Umbilical cord (tissue), 2 donors: ENCODE measurements at places on chromosomes 5 and 9. TPM values are rescaled to one million over a fixed set of nuclear protein-coding genes. Genes with fewer than 3 reads are reported as not detected.

AUH gene
- total RNA-seq = 35.6 TPM

CAMK4 gene
- total RNA-seq = 12.0 TPM

FAM200C gene
- 14.7 TPM for total RNA-seq

PCDHGC5 gene
- total RNA-seq = 8.2 TPM

CTXN3 gene
- 2.6 TPM for total RNA-seq

C5orf52 gene
- total RNA-seq = not detected

LIFR gene
- 82.3 TPM for total RNA-seq

FGF10 gene
- 48.9 TPM for total RNA-seq

LCN1 gene
- not detected for total RNA-seq

OR13F1 gene
- total RNA-seq = not detected

PCDHA9 gene
- 0.96 TPM for total RNA-seq

LRRC19 gene
- 2.9 TPM for total RNA-seq

BTNL9 gene
- total RNA-seq = 7.0 TPM

TAF11L5 gene
- 16.4 TPM for total RNA-seq

TSSK1B gene
- 2.9 TPM for total RNA-seq

SLU7 gene
- total RNA-seq = 26.2 TPM

COMMD10 gene
- 46.0 TPM for total RNA-seq

PRRX2 gene
- 10.4 TPM for total RNA-seq

CCL27 gene
- total RNA-seq = not detected

NEUROG1 gene
- not detected for total RNA-seq

GRXCR2 gene
- total RNA-seq = not detected

SNCAIP gene
- total RNA-seq = 11.6 TPM

STC2 gene
- 34.2 TPM for total RNA-seq

SURF1 gene
- total RNA-seq = 2.2 TPM

TLX3 gene
- total RNA-seq = not detected

C7 gene
- total RNA-seq = 32.3 TPM

ZNF454 gene
- total RNA-seq = 2.4 TPM

ROR2 gene
- 44.3 TPM for total RNA-seq

LCN9 gene
- not detected for total RNA-seq

SLC28A3 gene
- 3.1 TPM for total RNA-seq

LRRC14B gene
- not detected for total RNA-seq

FOXD4L3 gene
- 1.4 TPM for total RNA-seq

PCDH1 gene
- total RNA-seq = 9.9 TPM

OR1J2 gene
- 1.2 TPM for total RNA-seq

CCNJL gene
- 0.72 TPM for total RNA-seq

OR1J1 gene
- total RNA-seq = 1.4 TPM

EQTN gene
- total RNA-seq = not detected

TAF1L gene
- 4.3 TPM for total RNA-seq

AGXT2 gene
- 2.2 TPM for total RNA-seq

SHISAL2B gene
- total RNA-seq = not detected

CCDC192 gene
- not detected for total RNA-seq

TNFSF8 gene
- 5.3 TPM for total RNA-seq

SHOC1 gene
- total RNA-seq = 3.6 TPM

DMGDH gene
- total RNA-seq = 3.9 TPM

SOX30 gene
- total RNA-seq = 6.3 TPM

FKTN gene
- 17.8 TPM for total RNA-seq

ZBTB5 gene
- 14.7 TPM for total RNA-seq

STK32A gene
- 42.1 TPM for total RNA-seq

PCDHA12 gene
- 2.9 TPM for total RNA-seq

PCDHGA3 gene
- 2.2 TPM for total RNA-seq

UNC13B gene
- total RNA-seq = 12.0 TPM

C5orf58 gene
- 1.7 TPM for total RNA-seq
